ENCODE measurements at places on chromosomes 11 and 22. TPM values are rescaled to one million over a fixed set of nuclear protein-coding genes. Genes with fewer than 3 reads are reported as not detected.

GRCh38 chr11:131644204-131644795 lies 273.9 kb downstream of the NTM start:
- no peak for DNase-seq

GRCh38 chr11:17421781-17422180 lies 33.3 kb upstream of the KCNJ11 start:
- DNase-seq, result no peak

Gene LRRC4C
- total RNA-seq, result not detected

GRCh38 chr22:44229809-44230208 lies 49.1 kb downstream of the PARVG start:
- no peak for DNase-seq

Gene SCGB1A1
- not detected for total RNA-seq

Gene PKDREJ
- not detected for total RNA-seq

Gene GAB4
- total RNA-seq, result not detected

DNA sequence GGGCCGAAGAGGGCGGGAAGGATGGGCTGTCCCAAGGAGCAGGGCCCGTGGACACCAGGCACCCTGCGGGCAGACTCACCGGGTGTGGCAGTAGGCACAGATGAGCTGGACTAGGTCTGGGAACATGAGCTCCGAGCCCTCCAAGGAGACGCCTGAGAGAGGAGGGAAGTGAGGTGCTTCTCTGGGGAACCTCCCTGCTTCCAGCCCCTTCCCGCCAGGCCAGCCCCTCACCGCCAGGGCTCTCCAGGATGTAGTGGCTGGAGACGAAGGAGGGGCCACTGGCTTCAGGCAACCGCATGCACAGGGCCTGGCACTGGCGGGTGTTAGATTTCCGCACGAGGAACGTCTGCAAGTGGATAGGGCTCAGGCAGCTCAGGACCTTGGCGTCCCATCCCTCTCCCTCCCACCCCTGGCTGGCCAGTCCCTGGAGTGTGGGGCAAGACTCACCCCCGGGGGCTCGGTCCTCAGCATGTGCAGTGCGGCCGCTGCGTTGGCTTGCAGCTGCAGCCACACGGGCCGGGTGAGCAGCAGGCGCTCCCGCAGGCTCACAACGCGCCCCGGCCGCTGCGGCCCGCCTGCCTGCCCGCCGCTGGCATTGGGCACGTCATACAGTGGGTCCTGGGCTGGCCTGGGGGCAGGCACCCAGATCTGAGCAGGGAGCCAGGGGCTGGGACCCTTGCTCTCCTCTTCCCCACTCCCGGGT lies 552 bp downstream of the RIN1 start:
- DNase-seq, result peak; percentile 44

Gene OR51I2
- not detected for total RNA-seq

All from Caki2 (cell line).